ENCODE measurements at places on chromosomes 5 and 9.

DNA sequence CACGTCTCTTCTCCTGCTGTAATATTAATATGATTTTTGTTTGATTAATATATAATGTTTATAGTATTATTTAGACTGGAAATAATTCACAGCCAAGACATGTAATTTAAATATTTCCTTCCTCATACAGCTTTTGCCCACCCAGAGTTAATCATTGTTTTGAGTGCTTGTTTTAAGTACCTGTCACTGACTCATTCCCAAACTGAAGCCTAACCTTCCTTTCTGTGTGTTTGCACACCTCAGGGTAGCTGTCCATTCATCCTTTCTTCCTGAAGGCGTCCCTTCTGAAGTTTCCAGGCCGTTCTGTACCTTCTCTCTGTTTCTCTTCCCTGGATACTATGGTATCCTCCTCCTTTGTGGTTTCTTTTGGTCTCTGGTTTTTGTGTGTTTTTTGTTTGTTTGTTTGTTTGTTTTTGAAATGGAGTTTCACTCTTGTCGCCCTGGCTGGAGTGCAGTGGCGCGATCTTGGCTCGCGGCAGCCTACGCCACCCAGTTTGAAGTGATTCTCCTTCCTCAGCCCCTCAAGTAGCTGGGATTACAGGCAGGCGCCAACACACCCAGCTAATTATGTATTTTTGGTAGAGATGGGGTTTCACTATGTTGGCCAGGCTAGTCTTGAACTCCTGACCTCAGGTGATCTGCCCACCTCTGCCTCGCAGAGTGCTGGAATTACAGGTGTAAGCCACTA, 312.4 kb downstream of the DOCK8 start:
- no peaks in the 10 kb centered on the region for H3K36me3 ChIP-seq
- H3K27ac ChIP-seq: no peak overlapping the region
- no peaks in the 10 kb centered on the region for H3K27me3 ChIP-seq
- no peak for DNase-seq

GRCh38 chr9:29647451-29647850, 2074.2 kb upstream of the C9orf72 start:
- no peaks in the 10 kb centered on the region for H3K36me3 ChIP-seq
- no peaks in the 10 kb centered on the region for H3K4me1 ChIP-seq
- DNase-seq: no peak
- no peak overlapping the region for H3K27ac ChIP-seq
- H3K27me3 ChIP-seq: no peaks in the 10 kb centered on the region
- H3K4me3 ChIP-seq: no peak overlapping the region

- no peak for DNase-seq
- peaks cover 2% of the 10 kb centered on the region for H3K36me3 ChIP-seq
- H3K27me3 ChIP-seq: no peaks in the 10 kb centered on the region
- H3K27ac ChIP-seq: no peak overlapping the region
- H3K4me3 ChIP-seq: no peak overlapping the region
Measured at GRCh38 chr9:73294336-73294735, 142.7 kb downstream of the ANXA1 start.

GRCh38 chr5:107329850-107330249, 340.9 kb downstream of the EFNA5 start:
- DNase-seq: no peak
- peaks cover 10% of the 10 kb centered on the region for H3K4me1 ChIP-seq
- H3K4me3 ChIP-seq: no peak overlapping the region
- H3K27ac ChIP-seq: no peak overlapping the region
- H3K27me3 ChIP-seq: no peaks in the 10 kb centered on the region

GRCh38 chr5:9878206-9878605, 248.1 kb upstream of the TAS2R1 start:
- peaks cover 5% of the 10 kb centered on the region for H3K27me3 ChIP-seq
- no peak overlapping the region for H3K27ac ChIP-seq
- DNase-seq: no peak
- H3K4me1 ChIP-seq: no peaks in the 10 kb centered on the region

- peaks cover 12% of the 10 kb centered on the region for H3K27me3 ChIP-seq
- peak; percentile 90 for DNase-seq
- H3K4me1 ChIP-seq: peaks cover 14% of the 10 kb centered on the region
- H3K4me3 ChIP-seq: no peak overlapping the region
- H3K36me3 ChIP-seq: no peaks in the 10 kb centered on the region
Measured at GRCh38 chr9:130461218-130461630, 16.5 kb downstream of the ASS1 start.

DNA sequence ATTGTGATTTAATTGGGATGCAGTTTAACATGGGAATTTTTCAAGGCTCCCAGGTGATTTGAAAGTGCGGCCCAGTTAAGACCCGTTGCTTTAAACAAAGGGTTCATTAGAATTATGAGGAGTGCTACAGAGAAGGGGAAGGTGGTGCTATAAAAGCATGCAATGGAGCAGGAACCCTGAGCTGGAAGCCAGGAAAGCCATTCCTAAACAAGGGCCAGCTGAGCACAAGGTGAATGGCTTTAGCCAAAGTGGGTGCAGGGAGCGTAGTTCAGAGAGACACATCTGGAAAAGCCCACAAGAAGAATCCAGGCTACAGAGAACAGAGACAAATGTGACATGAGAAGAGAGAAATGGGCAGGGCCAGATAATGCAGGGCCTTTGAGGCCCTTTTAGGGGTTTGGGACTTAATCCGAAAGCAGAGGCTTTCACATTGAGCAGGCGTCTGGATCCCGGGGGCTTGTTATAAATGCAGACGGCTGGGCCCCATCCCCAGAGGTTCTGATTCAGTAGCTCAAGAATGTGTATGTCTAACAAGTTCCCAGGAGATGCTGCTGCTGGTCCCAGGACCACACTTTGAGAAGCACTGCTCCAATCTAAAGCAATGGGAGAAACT, 138.1 kb upstream of the WWC1 start:
- H3K4me1 ChIP-seq: peaks cover 21% of the 10 kb centered on the region
- no peaks in the 10 kb centered on the region for H3K36me3 ChIP-seq
- peaks cover 2% of the 10 kb centered on the region for H3K27me3 ChIP-seq
- DNase-seq: no peak
- no peak overlapping the region for H3K27ac ChIP-seq
- no peak overlapping the region for H3K4me3 ChIP-seq

- H3K27me3 ChIP-seq: peaks cover 10% of the 10 kb centered on the region
- no peak overlapping the region for H3K27ac ChIP-seq
- no peaks in the 10 kb centered on the region for H3K36me3 ChIP-seq
- no peak overlapping the region for H3K4me3 ChIP-seq
Measured at GRCh38 chr5:7405277-7405676, 9.3 kb downstream of the ADCY2 start.

GRCh38 chr5:65105301-65105700, 336.6 kb downstream of the CWC27 start:
- H3K27ac ChIP-seq: no peak overlapping the region
- no peaks in the 10 kb centered on the region for H3K27me3 ChIP-seq
- no peak for DNase-seq
- H3K4me3 ChIP-seq: no peak overlapping the region
- H3K4me1 ChIP-seq: no peaks in the 10 kb centered on the region

DNA sequence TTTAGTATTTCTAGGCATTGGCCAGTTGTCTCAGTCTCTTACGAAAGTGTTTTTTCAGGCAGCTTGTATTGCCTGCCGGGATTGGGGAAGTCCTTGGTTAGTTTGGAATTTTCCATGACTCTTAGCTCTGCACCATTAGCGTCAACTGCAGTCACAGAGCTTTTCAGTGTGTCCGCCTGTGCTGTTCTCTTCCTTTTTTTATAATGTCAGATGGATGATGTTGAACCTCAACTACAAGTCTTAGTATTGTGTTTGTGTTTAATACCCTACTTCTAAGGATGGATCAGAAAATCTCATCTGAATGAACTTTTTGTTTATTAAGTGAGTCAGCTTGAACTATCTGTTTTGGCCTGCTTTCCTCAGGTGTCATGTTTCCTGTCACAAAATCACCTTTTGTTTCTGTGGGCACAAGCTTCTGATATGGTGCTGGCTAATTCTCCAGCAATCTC, 33.1 kb downstream of the ATP6V0E1 start:
- H3K4me3 ChIP-seq: no peak overlapping the region
- no peak for DNase-seq
- H3K27ac ChIP-seq: peak overlapping the region; percentile 15
- no peaks in the 10 kb centered on the region for H3K27me3 ChIP-seq
